Suppressor macrophage treated with lipopolysaccharide for 4 hours (primary cell): ENCODE measurements at places on chromosomes 4 and X.
A peak's percentile ranks its signal among the peaks of the same experiment; 100 is the strongest.

DNA sequence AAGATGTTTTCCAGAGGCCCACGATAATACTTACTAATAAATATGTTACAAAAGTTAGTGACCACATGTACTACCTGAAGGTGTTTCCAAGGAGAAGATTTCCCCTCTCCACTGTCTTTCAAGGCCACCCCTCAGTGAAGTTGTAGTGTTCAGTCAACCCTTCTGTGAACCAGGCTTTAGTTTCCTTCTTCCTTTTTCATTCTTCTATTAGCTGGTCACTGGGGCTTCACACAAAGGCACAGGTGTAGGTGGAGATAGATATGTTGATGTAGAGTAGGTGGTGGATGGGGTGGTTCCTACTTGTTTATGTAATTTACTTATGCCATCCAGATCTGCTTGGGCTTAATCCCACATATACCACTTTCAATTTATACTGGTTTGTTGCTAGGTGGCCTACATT, 43.3 kb upstream of the ADAM29 start:
- DNase-seq, result no peak

DNA sequence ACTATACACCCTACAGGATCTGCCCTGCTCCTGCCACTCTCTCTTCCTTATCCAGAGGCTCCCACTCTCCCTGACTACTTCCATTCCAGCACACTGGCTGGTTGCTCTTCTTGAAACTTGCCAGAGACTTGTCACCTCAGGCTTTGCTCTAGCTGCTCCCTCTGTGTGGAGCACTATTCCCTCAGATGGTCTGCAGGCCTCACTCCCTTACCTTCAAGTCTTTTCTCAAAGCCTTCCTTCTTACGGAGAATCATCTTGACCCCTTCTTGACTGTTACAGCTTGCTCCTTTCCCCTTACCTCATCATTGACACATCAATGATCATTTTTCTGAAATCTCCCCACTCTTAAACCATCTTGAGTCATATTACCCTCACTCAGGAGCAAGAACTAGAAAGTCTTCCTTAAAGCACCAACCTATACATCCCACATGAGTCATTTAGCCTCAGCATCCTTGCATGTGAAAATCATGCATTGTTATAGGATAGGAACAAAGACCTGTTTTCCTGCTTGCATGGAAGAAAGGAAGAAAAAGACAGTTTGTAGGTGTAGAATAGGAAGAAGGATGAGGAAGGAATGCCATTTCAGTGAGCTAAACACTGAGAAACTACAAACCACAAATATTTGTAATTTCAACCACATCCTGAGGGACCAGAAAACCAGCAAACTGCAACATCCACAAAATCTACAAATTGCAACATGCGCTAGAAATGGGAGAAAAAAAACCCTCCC, 55.7 kb downstream of the ANTXR2 start:
- DNase-seq, result peak; percentile 65

DNA sequence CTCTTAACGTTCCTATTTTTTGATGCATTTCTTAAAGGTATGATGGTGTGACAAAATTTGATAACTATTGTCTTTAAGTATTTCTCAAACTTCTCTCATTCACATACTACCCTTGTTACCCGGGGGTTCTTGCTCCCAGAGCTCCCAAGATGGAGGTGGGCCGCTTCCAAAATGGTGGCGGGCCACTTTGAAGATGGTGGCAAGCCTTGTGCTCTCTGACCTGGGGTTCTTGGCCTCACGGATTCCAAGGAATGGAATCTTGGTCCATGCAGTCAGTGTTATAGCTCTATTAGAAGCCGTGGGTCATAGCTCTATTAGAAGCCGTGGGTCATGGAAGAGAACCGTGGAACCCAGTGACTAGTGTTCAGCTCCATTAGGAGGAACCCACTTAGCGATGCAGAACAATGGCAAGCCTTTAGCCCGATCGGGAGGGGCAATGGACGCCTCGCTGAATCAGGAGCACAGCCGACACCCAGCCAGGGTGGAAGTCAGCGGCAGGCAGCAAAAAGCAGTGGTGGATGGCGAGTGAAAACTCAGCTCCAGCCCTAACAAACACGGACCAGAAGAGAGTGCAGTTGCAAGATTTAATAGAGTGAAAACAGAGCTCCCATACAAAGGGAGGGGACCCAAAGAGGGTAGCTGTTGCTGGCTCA, 403.4 kb downstream of the MAPK10 start:
- DNase-seq, result no peak

DNA sequence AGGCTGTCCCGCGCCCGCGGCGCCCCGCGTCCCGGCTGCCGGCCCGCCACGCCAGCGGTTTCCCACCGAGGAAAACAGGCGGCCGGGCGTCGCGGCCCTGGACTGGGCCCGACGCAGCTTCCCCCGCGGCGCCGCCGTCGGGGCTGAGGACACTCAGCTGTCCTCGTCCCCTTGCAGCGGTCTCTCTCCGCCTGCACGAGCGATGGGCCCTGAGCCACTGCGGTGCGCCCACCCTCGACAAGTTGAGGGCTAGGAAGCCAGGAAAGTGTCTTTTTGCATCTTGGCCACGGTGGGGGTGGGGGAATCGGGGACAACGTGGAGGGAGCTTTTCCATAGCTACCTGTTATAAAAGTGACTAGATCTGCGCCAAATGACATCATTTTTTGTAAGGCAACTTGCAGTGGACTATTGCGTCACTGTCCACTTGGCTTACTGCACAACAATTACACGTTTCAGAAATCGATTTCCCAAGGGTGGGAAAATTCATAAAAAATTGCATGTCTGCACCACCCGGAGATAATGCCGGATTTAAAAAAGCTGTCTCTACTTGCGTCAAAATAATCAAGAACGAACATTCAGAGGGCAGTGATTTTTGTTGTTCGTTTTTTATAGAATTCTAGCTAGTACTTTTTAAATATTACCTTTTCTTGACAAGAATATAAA, 1.1 kb downstream of the KLHL15 start:
- DNase-seq, result peak; percentile 46

DNA sequence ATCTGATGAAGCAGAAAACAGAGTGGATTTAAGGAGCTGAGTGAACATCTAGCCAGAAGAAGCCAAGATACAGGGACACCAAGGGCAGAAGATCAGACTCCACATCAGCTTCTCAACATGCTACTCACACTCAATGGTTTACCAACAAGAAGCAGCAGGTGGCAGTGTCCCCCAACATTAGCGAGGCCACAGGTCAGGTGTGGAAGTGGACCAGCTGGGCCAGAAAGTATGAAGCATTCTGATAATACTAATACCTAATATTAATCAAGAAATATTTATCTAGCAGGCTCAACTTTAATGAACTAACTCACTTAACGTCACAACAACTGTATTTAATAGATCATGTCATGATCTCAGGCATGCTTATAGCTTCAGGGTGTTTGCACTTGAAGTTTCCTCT, 73.4 kb upstream of the TTC29 start:
- DNase-seq, result peak; percentile 52
